ENCODE measurements at places on chromosomes 2 and 18.

GRCh38 chr2:20572221-20572620 lies 78.7 kb downstream of the HS1BP3 start:
- DNase-seq = no peak

DNA sequence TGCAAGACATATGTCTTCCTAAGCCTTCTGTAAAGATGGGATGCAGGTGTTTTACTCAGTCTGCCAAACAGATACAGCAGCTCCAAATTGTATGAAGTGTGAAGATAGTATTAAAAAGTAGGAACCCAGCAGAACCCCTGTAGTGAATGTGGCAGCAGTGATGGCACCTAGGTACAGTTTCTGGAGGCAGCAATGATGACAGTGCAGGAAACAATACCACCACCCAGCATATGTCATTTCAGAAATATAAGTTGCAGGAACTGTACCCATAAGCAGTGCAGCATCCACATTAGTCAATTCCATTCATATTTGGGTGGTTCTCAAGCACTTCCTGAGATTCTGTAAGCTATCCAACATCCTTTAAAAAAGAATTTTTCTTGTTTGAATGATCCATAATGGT lies 46.7 kb upstream of the ATP5MC3 start:
- no peak for DNase-seq

DNA sequence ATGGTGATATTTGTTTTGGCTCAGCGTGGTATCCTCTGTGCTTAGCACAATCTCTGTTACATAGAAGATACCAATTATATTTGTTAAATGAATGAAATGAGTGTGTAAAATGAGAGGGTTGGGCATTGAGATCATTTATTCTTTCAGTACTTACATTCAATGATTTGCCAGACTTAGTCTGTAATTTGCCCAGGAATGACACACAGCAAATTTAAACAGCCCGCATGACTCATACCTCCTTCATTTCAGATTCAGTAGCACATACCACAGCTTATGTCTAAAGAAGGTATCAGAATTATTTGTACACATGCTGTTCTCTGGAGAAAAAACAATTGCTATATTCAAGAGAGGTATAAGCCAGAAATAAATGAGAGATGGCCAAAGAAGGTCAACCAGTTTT lies 37.0 kb downstream of the KLHL14 start:
- peak; percentile 25 for DNase-seq

DNA sequence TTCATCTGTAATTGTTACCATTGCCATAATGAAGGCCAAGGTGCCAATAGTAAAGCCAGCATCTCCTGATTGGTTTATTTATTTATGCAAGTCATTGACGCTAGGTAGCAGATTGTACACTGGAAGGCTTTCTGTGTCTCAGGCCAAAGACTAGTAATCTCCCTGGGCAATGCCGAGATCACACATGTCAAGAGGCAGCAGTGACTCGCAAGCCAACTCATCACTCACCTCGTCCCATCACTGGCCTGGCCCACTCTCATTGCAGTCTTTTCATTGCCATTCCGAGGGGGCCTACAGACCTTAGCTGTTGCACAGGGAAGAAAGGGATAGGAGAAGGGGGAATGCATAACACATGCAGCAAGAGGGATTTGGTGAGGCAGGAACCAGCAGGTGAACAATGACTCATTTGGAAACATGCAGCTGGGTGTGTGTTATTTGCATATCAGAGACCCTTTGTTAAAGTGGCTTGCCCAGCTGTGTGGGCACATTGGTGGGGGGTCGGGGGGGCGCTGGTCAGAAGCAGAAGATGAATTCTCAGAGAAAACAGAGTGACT lies 448.7 kb upstream of the HNRNPA3 start:
- no peak for DNase-seq

GRCh38 chr2:74373985-74374384 lies 6.1 kb downstream of the DCTN1 start:
- DNase-seq = no peak

DNA sequence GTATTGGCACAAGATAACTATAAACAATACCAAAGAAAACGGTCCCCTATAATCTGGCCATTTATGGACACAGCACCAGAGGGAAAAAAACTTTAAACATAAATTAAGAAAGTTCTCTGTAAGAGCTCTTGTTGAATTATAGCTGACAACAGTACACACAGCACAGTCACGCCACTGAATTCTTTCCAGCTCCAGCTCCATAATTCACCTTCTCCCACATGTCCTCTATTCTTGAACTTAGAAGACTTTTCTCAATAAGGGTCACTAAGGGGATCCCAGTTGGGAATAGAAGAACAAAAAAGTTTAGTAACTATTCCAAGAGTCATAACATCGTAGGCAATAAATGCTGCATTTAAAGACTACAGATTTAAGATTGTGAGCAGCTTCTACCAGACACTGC lies 124.6 kb upstream of the CYP1B1 start:
- DNase-seq = no peak

GRCh38 chr2:180990794-180991193 lies 10.4 kb downstream of the UBE2E3 start:
- no peak for DNase-seq

DNA sequence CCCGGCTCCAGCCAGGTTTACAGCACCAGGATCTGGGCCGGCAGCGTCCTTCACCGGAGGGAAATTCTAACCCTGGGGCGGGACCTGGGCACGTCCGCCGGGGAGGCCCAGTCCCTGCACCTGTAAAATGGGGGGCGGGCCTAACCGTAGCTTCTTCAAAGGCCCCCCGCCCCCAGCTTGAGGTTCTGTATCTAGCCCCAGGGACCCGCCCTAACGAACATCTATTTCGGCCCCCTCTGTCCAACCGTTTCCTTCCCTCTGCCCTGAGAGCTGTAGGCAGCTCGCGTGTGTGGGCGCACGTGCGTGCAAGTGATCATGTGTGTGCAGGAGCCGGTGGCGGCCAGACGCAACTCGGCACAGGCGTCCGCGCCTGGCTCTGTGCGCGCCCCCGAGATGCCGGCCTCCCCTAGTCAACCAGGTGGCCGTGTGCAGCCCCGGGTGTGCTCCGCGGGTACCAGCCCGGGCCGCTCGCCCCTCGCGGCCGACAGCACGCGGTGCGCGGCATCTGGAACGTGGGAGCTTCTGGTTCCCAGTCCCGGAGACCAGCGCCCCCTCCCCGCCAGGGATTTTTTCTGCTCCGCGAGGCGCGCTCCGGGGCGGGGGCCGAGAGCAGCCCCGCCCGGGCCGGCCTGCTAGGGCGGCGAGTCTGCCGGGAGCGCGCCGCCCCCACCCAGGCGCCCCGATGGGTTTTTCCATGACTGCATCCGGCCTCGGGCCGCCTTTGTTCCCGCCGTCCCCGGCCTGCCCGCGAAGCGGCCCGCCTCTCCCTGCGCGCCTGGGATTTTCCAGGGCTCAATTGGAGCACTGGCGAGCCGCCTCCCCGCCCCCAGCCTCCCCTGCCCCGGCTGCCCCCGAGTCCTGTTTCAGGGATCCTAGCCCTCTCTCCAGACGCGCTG lies 21.2 kb downstream of the TEX44 start:
- peak; percentile 98 for DNase-seq

DNA sequence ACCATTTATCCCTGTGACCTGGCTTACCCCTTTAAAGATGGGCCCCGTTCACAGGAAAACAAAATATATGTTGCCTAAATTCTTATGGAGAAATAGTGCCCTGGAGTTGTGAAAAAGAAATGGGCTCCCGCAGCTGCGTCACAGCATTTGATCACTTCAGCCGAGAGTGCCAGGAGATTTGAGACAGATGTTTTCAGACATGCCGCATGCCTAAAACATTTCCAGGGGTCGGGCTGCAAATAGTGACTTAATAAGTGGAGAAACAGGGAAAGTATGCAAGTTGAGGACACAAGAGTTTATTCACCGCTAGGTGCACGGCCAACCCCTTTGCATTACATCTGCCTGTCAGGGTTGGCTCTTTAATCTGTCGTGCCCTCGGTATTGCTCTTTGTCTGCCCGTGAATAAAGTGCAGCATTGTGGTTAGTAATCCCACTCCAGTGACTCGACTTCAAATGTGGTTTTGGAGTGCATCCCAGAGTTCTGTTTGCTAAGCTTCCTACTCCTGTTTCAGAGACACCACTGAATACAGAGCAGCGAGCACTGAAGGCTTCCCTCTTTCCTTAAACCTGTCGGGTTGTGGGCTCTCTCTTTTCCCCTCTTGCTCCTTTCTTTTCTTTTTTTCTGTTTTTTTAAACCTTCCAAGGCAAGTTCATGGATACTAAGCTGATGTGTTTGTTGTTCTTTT lies 187.5 kb downstream of the LTBP1 start:
- peak; percentile 85 for DNase-seq

- no peak for DNase-seq
Observed at GRCh38 chr2:240618776-240619175, 6.5 kb upstream of the GPR35 start.

GRCh38 chr2:224841910-224842309 lies 125.7 kb upstream of the CCDC195 start:
- peak; percentile 44 for DNase-seq

DNA sequence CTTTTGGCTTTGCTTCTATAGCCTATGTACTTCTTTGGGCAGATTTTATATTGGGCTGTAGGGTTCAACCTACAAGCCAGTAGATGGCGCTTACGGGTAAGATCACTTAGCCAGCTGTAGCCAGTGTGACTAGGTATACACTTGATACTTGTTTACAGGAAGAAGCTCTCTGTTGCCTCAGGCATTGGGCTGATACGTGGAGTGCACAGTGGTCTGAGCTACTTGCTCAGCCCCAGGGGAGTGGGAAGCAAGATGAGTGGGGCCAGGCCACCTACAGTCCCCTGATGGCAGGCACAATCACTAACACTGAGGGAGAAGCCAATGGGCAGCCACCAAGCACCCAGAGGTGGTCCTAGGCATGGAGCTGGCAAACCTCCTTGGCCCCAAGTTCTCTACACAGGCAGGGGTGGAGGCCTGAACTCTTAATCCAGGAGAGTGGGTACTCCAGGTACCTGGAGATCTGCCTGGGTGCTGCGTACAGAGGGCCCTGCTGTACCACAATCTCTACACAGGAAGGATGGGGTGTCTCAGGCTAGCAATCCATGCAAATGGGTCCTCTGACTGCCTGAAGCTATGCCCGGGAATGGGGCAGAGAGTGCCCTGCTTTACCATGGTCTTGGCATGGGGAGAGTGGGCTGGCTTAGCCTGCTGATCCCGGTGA lies 122.2 kb downstream of the NCOA1 start:
- no peak for DNase-seq

DNA sequence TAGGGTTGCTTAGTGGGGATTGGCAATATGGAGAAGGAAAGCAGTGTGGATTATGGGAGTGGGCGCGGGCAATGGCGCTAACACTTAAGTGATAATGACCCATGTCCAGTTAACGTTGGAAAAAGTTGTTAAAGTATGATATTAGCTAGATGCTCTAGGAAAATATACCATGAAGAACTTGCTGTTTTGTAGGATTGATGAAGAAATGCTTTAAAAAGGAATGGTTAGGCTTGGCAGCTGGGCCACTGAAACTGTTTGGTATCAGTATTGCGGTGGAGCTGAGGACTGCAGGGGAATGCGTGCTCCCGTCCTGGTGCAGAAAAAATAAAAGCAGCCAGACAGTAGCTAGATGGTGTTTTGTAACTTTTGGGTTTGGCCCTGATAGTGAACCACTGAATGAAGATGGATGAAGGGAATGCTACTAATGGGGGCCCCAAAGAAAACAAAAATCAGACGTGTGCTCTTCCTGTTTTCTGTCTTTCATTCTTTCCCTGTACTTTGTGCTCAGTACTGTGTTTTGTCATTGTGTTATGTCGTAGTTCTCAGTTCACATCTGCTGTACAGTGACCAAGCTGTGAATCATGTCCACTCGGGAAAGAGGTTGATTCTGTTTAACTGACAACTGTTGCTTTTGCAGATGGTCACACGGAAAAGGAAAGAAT lies 999 bp downstream of the INSIG2 start:
- DNase-seq = peak; percentile 69

DNA sequence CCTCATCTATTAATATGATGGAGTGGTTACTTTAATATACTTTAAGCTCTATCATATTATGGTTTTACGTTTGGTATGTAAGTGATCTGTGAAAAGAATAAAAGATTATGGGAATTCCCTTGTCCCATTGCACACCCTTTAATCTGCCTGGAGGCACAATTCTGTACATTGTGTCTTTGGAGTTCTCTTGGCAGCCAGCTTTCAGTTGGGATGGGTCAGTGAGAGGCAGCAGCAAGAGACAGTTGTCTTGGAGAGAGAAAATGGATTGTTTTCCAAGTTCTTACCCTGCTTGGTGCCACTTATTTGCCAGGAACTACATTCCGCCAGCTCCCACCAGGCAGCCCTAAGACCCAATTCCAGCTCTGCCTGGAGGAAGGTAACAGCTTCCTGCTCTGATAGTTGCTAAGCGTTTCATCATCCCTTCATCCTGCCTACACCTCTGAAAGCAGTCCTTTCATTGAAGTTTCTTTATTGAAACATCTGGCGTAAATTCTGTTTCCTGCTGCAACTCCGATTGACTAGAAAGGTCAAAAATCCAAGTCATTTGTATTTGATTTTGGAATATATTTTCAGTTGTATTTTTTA lies 365.2 kb downstream of the AKAIN1 start:
- peak; percentile 51 for DNase-seq

GRCh38 chr2:20062615-20063545 lies 11.5 kb upstream of the LAPTM4A start:
- no peak for DNase-seq

GRCh38 chr18:51253476-51253875 lies 56.0 kb upstream of the MEX3C start:
- DNase-seq = no peak

DNA sequence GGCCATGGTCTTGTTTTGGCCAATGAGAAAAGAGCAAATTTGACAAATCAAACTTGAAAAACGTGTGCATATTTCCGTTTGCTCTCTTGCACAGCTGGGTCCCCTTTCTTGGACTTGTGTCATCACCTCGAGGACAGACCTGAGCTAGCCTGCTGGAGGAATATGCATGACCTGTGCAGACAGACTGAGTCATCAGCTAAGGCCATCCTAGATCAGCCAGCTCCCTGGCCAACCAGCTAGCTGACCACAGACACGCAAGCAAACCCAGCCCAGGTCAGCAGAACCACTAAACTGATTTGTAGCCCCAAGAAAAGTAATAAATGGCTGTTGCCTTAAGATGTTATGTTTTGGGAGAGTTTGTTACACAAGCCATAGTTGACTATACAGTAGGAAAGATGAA lies 61.3 kb upstream of the PAX3 start:
- DNase-seq = no peak

GRCh38 chr2:98846041-98846440 lies 90.0 kb downstream of the CRACDL start:
- no peak for DNase-seq

All from SW480 (cell line).